Esophagus muscularis mucosa (tissue), 4 donors: ENCODE measurements at places on chromosomes 6 and 20.

DNA sequence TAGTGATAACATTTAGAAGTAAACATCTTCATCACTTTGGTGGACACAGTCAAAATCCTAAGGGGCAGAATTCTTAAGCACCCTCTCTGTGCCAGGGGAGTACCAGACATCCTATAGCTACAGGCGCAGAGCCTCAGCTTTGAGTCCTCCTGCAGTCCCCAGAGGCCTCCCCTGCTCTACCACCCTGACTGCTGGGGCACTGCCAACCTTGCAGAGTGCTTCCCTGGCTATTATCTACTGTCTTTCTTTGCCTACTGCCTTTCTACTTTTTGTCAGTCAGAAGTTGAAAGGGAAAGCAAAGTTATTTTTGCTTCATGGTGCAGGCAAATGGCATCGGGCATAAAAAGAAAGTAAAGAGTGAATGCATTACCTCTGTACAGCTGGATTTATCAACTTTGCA, 80.1 kb downstream of the AIG1 start:
- DNase-seq = no peak

GRCh38 chr6:20954315-20954714, 420.1 kb downstream of the CDKAL1 start:
- no peak for DNase-seq

- no peak for DNase-seq
These were observed 14.8 kb downstream of the PGK2 start for GRCh38 chr6:49772285-49772684.

DNA sequence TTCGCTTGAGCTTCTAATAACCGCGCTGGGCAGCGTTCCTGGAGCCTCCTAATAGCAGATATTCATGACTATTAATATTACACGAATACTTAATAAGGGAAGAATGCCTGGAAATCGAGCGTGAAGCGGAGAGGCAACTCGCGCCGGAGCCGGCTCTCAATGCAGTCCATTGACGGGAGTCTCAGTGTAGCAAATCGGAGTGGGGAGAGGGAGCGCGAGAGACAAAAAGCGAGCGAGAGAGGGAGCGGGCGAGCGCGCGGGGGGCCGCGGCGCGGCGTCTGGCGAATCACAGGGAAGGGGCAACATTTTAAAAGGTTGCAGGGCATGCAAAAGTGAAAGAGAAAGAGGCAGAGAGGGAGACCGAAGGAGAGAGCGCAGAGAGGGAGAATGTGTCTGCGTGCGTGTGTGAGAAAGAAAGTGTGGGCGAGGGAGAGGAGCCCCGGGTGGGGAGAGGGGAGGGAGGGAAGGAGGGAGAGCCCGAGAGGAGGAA, 2.9 kb downstream of the TFAP2A start:
- no peak for DNase-seq

GRCh38 chr20:24493181-24493580, 23.8 kb downstream of the SYNDIG1 start:
- no peak for DNase-seq
